Retina (tissue), 1 donor: ENCODE measurements at places on chromosomes 13 and 19.

GRCh38 chr19:2355168-2356035 lies 4.7 kb upstream of the TMPRSS9 start:
- DNase-seq, result no peak

DNA sequence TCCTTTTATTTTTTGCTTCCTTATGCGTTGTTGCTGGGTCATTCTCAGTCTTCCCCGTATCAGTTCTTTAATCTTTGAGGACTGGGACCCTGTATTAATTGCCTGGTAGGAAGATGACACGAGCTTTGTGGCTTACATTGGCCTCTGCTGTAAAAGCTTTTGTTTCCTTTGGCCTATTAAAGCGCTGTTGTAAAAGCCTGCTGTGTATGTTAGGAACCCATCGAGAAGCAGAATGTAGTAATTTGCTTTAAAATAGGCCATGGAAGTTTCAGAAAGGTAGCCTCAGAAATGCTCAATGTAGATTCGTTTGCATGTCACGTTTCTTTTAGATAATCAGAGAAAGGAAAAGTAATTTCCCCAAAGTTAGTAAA lies 257.5 kb upstream of the STARD13 start:
- DNase-seq, result no peak

- no peak for DNase-seq
Observed at GRCh38 chr19:17021793-17022590, 4.6 kb downstream of the CPAMD8 start.

GRCh38 chr13:30329009-30329585 lies 21.7 kb upstream of the KATNAL1 start:
- no peak for DNase-seq

- DNase-seq, result peak; percentile 77
Observed at GRCh38 chr19:45528744-45529419, 21.6 kb downstream of the VASP start.

GRCh38 chr13:23159205-23159759 lies 21.5 kb upstream of the SGCG start:
- DNase-seq, result peak; percentile 79

DNA sequence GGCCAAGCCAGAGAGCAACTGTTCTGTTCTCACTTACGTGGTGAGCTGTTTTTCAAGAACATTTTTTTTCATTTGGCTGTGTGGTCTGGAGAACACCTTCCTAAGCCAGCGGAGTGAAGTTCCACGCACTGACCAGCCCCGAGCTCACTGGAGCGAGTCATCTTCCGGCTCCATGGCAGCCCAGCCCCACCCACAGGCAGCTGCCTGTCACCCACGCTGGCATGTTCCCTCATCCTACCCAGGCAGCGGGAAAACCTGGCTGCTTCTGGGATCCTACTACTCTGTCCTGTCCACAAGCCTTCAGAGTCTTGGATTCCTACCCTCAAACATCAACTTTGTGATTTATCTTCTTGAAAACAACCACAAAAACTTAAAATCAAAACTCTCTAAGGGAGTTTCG lies 76.2 kb downstream of the GGACT start:
- DNase-seq, result no peak

- peak; percentile 49 for DNase-seq
Observed at GRCh38 chr13:50085063-50085462, 69.8 kb downstream of the KCNRG start.

- no peak for DNase-seq
Observed at GRCh38 chr13:112903071-112903577, 65.9 kb upstream of the MCF2L start.

GRCh38 chr19:21677696-21678418 lies 89.5 kb downstream of the ZNF100 start:
- peak; percentile 35 for DNase-seq

GRCh38 chr19:3736106-3736724 lies 25.3 kb downstream of the APBA3 start:
- DNase-seq, result no peak

DNA sequence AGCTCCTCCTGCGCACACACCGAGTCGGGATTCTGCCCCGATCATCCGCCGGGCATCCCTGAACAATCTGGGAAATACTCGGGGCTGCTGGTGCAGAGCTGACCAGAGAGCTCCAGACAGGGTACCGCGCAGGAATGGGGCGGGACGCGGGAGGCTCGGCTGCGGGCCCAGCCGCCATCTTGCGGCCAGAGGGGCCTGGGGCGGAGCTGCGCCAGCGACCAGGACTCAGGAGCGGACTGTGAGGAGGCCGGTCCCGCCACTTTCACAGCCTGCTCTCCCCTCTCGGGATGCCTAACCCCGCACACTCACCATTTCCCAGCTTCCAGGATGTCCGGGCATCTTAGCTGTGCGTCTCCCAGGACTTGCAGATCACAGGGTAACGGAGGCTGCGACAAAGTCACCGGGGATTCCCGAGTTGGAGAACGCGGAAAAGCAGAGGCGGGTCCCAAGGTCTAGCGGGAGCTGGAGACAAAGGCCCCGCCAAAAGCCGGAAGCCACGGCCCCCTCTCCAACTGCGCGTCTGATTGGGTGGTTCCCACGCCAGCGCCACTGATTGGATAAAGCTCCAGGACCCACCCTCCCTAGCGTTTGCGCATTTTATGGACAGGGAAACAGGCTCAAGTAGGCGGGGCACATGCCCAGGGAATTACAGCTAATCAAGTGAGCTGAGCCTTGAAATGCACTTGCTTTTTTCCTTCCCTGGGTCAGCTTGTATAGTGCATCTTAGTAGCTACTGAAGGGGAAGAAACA lies 15.8 kb upstream of the ZNF43 start:
- DNase-seq, result peak; percentile 98

DNA sequence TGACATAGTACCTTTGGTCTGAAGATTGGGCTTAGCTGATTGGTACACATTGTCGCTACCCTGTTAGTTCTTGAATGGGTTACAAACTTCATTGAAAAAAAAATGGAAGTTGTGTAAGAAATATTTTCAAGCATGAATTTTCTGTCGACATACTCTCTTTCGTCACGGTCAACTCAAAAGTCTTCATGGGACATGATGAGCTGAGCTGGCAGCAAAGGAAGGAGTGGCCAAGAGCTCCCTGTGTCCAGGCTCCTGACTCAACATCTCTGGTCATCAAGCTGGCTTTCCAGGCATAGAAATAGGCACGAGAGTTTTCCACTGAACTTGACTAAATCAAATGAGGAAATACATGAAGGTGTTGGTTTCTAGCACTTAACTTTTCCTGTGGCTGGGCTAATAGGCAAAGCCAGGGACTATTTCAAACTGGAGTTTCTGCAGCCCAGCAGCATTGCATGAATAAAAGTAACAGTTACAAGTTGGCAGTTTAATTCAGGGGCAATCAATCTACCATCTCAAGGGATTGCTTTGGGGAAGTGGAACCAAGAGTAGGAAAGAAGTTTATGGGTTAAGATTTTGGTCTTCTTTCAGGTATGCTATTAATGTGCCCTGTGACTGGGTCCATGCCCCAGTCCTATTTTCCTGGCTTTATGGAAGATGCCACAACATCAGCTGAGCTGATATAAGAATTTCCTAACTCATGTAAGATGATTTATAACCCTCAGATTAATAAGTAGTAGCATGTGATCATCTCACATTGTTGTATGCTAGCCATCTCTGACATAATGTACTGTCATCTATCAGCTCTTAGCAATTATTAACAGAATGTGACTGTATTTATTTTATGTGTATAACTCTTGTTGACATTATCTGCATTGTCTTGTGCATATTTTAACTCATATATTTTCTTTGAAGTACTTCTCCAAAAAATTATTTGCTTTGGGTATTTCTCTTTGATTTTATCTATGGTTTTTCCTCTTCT lies 385.8 kb downstream of the DLEU7 start:
- DNase-seq, result no peak

GRCh38 chr19:51780270-51780669 lies 14.7 kb upstream of the FPR3 start:
- no peak for DNase-seq

GRCh38 chr13:61030445-61030844 lies 385.2 kb downstream of the PCDH20 start:
- DNase-seq, result no peak

DNA sequence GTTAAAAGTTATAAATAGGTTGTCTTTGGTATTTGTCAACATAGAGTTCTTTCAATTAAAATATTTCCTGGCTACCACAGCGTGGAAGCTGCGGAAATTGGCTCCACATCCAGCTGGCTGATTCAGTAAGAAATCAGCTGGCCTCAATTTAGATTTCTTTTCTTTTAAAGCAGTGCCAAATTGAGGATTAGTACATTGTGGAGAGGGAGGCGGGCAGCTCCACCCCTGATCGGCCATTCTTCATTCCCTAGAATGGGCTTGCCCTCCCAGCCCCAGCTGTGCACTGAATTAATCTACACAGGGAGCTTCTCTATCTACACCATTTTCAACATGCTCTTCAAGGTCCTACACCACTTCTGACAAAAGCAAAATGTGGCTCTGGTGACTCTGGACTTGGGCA lies 624.8 kb downstream of the DACH1 start:
- DNase-seq, result peak; percentile 15

- DNase-seq, result peak; percentile 74
Observed at GRCh38 chr13:32426990-32427851, 709 bp downstream of the N4BP2L1 start.

GRCh38 chr19:919199-920050 lies 2.3 kb downstream of the KISS1R start:
- DNase-seq, result peak; percentile 63

- peak; percentile 66 for DNase-seq
Observed at GRCh38 chr19:1267477-1268225, 1.5 kb upstream of the CIRBP start.

DNA sequence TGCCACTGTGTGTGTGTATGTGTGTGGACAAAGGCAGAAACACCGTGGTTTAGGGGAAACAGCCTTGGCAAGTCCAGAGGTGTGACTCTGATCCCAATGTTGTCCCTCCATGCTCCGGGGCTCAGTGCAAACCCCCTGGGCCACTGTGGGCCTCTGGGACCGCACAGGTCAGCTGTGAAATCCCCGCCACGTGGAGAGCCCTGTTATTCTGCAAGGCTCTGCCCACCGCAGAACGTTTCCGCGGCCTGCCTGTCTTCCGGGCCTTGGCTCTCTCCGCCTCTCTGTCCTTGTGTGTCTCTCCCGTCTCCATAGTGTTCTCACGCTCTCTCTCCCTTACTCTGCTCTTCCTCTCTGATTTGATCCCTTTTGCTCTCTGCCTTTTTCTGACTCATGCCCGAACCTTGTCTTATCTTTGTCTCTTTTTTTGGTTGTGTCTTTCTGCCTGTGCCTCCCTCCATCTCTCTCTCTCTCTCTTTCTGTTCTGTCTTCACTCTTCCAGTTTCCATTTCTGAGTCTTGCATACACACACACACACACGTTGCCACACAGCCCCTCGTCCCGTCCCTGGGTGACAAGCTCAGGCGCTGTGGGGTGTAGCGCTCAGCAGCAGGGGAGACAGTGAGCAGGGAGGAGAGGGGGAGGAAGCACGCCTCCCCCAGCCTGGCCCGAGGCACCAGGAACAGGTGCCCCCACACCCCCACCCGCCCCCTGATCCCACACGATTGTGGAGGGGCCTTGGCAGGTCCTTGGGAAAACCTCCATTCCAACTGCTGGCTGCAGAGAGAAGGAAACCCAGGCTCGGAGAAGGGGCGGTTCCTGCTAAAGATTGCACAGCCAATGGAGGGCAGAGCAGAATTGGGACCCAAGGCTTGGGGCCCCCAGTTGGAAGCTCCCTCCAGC lies 3.0 kb downstream of the TTYH1 start:
- peak; percentile 66 for DNase-seq

- no peak for DNase-seq
Observed at GRCh38 chr19:10920781-10921180, 7.7 kb downstream of the YIPF2 start.

DNA sequence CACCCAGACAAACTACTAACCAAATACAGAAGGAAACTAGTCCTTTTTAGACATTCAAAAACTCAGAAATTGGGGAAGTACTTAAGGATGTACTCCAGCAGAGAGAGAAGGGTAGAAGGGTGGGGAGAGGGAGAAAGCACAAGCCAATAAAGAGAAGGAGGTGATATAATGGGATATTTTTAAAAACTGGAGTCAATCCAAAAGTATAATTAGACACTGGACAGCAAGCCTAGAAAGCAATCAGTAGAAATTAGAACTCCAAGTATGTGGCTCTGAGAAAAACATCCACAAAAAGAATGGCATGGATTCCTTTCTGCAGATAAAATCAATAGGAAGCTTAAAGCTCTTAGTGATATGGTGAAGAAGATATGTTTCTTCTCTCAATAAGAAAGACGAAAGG lies 55.8 kb downstream of the PEPD start:
- DNase-seq, result no peak

DNA sequence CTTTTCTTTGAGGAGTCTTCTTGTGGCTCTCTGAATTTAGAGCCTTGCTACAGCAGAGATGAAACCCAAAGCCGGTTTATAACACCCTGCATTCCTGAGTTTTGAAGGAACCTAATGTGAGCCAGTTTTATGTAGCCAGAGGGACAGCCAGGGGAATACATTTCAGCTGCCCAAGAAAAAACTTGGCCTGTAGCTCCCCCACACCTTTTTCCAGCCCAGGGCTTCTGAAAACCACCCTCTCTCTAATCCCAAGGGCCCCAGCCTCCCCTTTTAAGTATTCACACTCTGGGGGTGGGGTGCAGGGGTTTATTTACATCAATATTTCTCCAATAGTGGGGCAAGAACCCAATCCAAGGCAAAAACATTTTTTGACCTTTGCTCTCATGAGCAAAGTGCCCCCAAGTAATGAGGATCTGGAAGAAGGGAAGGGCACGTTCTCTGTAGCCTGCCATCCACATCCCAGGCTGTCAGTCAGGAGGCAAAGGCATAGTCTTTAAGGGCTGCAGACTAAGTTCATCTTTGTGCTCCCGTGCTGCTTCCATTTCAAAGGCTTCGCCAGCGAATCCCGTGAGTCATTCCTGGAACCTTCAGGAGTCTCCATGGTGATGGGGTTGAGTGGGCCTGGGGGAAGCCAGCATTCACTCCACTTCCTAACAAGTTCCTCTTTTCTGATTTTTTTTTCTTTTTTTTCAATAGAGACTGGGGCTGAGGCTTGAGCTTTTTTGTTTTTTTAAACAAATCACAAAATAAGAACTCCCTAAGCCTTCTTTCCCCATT lies 33.2 kb upstream of the MEDAG start:
- DNase-seq, result peak; percentile 40

GRCh38 chr19:17473041-17473440 lies 2.7 kb downstream of the SLC27A1 start:
- DNase-seq, result no peak

GRCh38 chr13:113373811-113374485 lies 10.0 kb upstream of the GRTP1 start:
- no peak for DNase-seq

DNA sequence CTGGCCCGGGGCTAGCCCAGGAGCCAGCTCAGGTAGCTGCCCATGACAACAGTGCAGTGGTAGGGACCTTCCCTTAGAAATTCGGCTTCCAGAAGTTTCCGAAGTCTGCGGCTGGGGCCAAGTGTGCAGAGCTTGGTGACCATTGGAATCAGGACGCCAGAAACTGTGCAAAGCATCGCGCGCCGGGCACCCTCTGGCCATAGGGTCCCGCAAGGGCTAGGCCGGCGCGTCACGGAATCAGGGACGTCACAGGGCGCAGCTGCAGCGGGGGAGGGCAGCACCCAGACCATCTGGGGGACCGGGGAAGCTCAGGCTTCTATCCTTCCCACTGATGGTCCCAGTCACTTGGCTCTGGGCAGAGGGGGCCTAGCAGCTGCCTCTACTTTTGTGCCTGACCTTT lies 219.1 kb downstream of the MTUS2 start:
- no peak for DNase-seq
